ENCODE measurements at places on chromosomes 2 and 18.

DNA sequence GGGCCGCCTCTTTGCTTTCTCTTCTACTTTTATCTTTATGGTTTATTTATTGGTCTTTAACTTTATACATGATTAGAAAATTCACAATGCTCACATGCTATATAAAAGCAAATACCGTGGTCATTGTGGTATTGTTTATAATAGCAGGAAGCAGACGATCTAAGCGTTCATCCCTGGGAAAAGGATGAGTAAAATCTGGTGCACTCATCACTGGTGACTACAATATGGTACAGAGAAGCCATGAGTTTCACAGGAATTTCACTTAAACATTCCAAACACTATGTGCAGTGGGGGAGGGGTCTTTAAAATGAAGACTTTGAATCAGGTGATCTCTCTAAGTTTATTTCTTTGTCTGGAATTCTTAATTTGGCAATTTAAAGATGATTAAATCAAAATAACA lies 97.9 kb downstream of the SCN3A start:
- DNase-seq, result no peak

DNA sequence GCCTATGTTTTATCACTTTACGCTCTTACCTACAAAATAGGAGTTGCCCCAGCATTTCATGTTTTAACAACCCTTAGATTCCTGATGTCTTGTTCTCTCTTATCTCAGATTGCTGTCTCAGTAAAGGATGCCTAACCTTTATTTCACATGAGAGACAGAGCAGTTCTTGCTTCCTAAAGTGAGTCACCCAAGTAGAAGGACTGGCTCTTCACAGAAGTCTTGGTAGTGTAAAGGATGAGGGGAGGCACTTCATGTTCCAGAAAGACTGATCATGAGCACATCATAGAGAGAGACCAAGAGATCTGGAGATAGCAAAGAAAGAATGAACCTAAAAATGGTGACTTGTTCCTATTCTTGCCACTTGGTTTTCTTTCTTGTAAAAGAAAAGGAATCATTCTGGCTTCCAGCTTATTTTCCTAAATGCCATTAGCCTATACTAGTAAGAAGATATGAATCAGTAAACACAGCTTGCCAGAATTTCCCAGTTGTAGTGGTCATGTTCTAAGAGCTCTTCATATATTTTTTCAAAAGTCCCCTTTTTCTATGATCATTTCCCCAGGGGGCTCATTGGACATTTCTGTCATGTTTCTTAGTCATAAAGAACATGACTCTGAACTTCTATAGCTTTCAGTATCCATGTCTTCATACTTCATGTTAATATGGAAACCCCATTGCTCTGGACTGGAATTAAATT lies 54.9 kb downstream of the MAPRE2 start:
- no peak for DNase-seq

DNA sequence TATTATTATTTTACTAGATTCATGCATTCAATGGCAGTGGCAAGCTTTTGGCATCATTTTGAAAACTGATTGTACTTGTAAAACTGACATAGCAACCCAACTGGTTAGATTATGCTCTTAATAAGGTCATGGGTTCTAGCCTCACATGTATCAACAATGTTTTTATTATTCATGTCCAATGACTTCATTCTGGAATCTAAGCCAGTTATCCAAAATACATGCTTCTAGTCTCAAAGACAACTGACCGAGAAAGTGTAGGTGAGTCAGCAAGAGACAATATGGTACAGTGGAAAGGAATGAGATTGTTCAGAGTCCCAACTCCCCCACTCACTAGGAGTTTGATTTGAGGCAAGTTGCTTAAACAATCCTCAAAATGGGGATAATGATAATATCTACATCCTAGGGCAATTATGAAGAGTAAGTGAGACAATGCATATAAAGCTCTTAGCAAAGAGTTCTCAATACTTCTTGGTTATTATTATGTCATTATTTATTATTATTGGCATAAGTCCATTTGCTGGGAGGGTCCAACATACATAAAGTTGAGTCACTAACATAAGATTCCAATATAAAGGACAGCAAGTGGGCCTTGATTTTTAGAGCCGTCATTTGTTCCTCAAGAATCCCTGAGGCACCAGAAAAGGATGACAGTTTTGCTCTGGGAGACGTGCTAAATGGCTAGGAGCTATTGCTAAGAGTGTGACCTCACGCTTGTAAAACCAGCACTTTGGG lies 99.4 kb downstream of the NEB start:
- DNase-seq, result no peak

DNA sequence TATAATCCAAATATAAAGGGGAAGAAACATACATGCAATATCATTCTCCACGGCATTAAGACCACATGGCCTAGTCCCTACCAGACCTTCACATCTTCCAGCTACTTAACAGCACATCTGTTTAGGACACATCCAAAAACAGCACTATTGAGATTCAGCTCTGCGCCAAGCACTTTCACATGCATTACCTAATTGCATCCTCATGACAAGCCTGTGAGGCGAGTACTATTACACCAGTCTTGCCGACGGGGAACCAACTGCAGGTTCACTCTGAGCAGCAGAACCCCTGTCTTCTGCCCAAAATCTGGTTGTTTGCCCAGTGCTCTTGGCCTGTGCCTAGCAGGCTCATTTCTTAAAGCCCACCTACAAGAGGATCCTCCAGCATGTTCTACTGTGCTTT lies 66.7 kb downstream of the AAK1 start:
- DNase-seq, result no peak

DNA sequence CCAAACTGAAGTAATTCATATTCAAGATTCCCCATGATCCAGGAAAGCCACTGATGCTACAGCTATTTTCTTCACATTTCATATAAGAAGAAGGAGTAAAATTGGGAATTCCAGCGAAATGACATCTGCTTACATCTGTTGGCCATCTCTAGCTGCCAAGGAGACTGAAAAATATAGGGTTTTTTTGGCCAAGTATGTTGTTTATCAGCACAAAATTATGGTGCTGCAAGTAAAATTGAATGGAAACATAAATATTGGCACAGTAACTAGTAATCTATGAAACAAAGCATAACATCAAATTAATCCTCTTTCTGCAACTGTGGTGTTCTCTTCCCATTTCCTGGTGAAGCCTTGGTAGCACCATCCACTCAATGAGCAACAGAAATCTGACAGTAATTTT lies 649.5 kb upstream of the ZNF804A start:
- DNase-seq, result no peak
